ENCODE measurements at places on chromosomes 12 and 14. TPM values are rescaled to one million over a fixed set of nuclear protein-coding genes. Genes with fewer than 3 reads are reported as not detected.

The PLEKHD1 gene
- not detected for total RNA-seq

The SLC17A8 gene
- total RNA-seq, result under 0.01 TPM

The GPRC5D gene
- total RNA-seq, result not detected

The GPR65 gene
- under 0.01 TPM for total RNA-seq

The DEGS2 gene
- total RNA-seq, result not detected

The SDR9C7 gene
- total RNA-seq, result not detected

The KCNA1 gene
- total RNA-seq, result 1.8 TPM

The SCAF11 gene
- total RNA-seq, result 94.8 TPM

The RPGRIP1 gene
- total RNA-seq, result not detected

The MYG1 gene
- 44.8 TPM for total RNA-seq

The KCNC2 gene
- not detected for total RNA-seq

The LARP4 gene
- 29.8 TPM for total RNA-seq
